Fibroblast of mammary gland (primary cell): ENCODE measurements at places on chromosomes 2 and 18.

DNA sequence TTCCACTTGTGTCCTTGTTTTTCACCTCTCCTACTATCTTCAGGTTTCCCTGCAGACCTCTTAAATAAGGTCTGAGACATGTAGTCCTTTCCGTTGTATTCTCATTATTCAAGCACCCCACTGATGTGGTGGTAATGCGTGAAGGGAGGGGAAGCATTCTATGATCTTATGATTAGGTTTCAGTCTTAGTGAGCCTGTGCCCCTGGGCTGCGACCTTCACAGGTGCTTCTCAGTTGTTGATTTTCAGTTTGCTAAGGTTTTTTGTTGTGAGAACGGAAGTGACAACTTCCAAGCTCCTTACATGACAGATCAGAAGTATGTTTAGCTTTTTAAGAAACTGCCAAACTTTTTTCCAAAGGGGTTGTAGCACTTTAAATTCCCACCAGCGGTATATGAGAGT lies 41.3 kb downstream of the VPS54 start:
- DNase-seq, result no peak

DNA sequence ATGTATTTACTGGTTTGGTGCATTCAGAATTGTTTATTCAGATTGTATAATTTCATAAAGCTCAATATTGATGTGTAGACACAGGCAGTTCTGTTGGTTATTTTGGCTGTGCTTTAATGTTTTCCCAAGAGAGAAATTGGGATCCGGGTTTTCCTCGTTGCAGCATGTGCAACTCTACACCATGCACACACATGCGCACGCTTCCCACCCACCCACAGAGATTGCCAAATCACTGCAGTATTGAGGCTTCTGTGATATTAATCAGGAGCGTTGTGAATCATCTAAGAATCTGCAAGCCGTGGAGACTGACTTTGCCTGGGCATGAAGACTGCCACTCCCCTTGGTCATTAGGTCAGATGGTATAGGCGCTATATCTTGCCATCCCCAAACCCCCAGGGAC lies 571.5 kb downstream of the SLC4A3 start:
- DNase-seq, result peak; percentile 97

DNA sequence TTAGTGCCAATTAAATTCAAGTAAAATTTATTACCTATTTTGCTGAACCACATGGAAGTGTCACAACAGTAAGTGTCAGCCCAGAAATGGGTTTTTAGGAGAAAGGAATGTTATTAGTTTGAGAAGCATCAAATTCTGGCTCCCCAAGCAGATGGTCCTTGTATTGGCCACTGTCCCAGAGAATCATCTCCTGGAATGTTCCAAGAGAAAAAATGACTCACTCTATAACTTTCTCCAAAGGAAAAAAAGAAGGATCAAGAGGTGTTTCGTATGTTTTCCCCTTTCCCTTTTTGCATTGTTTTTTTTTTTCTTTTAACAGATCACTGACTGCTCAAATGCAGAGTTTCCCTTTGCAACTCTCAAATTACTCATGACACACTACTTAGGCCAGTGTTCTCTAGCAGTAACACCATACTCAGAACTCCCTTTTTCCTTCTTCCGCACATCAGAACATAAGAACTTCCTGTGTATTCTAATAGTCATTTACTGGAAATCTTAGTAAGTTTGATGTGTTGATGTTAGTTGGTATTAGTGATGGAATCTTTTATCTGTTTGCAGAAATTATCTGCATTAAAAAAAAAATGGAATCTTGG lies 390.3 kb downstream of the GPD2 start:
- DNase-seq, result peak; percentile 95

- no peak for DNase-seq
Measured at GRCh38 chr2:145324748-145325147, 804.8 kb upstream of the ZEB2 start.

- DNase-seq, result no peak
Measured at GRCh38 chr2:117997872-117998454, 15.9 kb downstream of the CCDC93 start.

DNA sequence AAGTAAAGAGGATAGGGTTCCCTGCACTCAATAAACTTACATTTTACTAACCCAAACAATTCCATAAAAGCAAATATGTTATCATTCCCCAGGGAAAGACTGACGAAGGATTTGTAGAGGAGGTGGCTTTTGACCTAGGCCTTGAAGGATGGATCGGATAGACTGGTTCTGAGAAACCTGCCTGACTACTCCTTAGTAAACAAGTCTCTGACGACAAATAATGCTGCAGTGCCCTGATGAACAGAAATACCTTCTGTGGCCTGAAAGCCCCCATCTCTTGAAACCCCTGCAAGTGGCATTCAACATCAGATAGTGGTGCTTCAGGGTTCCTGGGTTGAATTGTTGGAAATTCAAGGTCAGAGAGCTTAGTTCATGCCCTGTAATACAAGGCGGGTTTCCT lies 19.2 kb downstream of the PRKCE start:
- DNase-seq, result no peak

GRCh38 chr2:45965871-45966498 lies 314.5 kb downstream of the PRKCE start:
- DNase-seq, result no peak

DNA sequence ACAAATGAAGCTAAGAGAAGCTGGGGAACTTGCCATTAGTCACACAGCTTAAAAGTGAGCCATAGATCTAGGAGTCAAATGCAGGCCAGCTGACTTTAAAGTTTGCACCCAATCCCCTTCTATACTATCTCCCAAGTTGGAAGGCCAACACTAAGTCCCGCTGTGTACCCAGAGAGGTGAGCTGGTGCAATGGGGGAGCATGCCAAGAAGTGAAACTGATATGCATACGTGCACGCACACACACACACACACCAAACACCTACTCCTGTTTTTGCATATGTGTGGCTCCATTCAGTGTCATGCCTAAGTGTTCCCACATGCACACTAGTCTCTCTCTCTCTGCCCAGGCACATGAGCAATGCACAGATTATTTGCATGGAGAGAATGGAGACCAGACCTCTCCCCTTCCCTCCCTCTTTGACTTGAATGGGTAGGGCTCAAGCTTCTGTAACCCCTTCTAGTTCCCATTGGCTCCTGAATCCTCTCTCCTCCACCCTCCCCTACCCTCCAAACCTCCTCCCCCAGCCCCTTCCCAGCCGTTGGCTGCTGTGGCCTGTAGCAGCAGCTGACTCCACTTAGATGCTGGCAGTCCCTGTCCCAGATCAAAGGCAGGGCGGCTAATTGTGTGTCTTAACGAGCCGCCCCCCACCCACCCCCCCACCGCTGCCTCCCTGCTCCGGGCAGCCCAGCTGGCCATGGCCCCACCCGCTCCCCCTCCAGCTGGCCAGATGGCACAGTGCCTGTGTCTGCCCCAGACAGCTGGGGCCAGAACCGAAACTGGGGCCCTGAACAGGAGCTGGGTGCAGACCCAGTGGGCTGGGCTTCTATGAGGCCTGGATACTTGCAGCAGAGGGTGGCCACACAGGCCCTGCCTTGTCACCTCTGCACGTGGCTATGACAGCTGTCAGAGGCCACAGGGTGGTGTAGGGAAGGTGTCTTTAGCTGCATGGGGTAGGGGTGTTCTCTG lies 5.6 kb downstream of the WNT10A start:
- no peak for DNase-seq

GRCh38 chr2:174874085-174874484 lies 109.8 kb upstream of the CHRNA1 start:
- DNase-seq, result peak; percentile 6

DNA sequence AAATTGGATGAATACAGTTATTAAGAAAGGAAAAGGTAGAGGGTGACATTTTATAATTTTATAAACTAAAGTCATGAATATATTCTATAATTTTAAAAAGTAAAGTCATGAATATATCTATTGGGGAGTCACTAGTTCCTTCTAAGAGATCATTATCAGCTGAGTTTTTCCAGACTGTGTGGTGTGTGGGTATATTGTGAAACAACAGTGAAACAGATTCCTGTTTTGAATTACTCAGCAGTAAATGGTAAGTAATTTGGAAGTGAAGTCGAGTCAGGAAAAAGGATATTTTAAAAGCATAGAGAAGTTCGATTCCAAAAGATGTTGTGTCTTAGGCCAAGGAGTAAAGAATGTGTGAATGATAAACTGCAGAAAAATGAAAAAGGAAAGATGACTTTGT lies 1018.2 kb upstream of the NXPH2 start:
- no peak for DNase-seq

DNA sequence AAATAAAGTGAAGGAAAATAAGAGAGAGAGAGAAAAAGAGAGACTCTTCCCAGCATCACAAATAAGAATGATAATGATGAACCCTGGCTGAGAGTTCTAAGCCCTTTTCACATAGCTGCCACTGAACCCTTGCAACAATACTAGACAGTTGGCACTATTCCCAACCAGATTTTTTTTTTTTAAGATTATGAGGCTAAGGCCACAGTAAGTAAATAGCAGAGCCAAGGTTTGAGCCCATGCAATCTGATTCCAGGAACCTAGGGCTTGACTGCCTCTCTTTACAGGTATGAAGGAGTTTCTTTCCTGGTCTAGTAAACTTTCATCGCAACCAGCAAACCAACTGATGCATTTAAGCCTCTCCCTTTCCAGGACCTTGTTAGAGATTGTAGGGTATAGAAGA lies 424.6 kb downstream of the NCKAP5 start:
- no peak for DNase-seq

DNA sequence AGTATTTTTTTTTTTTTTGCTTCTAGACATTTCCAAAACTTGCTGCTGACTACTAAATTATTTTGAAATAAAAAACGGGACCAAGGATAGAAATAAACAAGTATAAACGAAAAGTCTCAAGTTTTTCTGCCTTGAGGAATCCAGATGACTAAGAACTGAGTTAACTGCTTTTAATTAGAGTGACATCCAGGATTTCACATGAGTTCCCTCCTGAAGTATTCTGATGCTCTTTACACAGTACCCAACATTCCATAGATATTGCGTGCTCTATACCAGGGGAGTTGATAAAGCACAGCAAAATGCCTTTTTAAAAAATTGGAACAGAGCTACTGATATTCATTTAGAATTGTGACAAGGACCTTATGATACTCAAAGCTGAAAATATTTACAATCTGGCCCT lies 618.0 kb downstream of the CCDC85A start:
- DNase-seq, result peak; percentile 22

DNA sequence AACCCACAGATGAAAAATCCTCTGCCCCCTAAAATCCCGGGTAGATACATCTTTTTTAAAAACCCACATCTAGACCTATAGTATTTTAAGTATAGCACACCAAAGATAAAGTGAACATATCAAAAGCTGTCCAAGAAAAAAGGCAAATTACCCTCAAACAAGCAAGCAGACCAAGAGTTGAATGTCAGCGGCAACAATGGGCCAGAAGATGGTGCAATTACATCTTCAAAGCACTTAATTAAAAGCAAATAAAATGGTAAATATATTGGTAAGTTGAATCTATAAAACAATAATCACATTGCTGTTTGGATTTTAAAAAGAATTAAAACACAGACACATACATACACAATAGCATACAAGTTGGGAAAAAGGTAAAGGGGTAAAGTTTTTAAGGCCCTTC lies 98.5 kb downstream of the MYOM1 start:
- peak; percentile 21 for DNase-seq

DNA sequence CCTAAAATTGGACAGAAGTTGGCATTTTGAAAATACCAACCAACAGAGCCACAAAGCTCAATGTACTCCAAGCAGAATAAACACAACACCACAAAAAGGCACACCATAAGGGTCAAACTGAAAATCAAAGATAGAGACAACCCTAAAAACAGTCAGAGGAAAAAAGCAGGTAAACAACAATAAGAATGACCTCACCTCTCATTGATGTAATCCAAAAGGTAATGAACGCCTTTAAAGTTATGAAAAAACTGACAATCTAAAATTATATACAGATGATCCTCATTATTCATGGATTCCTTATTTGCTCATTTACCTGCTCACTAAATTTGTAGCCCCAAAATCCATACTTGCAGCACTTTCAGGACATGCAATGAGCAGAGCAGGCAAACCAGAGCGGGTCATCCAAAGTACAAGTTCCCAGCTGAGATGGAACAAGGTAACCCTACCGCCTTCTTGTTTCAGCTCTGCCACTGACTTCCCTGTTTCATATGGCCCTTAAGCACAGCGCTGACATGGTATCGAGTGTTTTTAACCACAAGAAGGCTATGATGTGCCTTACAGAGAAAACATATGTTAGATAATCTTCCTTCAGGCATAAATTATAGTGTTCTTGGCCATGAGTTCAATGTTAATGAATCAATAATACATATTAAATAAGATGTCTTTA lies 17.0 kb downstream of the RTN4 start:
- DNase-seq, result no peak

DNA sequence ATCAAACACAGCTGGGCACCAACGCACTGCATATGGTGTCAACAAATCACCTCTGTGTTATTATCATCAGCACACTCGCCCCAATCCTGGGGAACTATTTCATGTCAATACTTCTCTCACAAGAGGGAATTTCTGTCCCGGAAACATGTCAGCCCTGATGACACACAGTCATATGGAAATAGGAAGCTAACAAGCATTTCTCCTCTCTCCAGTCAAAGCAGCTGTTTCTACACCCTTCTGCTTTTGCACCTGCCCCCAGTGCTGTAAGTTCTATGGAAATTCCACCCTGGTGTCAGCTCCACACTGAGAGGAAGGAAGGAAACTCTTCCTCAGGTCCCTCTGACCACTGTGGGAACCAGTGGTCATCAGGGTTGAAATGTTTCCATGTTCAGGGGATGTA lies 447.6 kb upstream of the ID2 start:
- no peak for DNase-seq

DNA sequence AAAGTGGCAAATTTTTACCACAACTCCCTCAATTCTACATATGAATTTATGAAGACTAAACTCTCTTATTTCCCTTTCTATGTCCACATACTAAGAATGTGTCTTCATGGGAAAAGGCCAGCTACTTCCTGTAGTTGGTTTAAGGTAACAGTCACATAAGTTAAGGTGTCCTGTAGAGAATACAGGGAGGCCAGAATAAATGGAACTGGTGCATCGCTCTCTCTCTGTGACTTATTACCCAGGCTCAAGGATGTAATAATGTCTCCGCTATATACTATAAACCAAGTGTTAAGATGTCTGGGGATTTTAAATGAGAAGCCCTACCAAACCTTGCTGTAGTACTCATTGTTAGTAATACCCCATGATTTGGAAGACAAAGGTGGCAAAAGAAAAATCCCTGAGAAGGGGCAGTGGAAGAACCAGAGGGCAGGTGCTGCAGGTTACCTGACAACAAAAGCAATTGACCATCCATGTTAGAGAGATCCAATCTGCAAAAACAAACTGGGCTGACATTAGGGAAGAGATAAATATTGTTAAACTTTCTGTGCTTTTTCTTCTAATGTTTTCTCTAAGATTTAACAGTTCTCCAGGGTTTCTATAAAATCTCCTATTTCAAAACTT lies 372.8 kb downstream of the TMX3 start:
- DNase-seq, result no peak

- peak; percentile 22 for DNase-seq
Measured at GRCh38 chr2:215870986-215871385, 142.4 kb downstream of the MREG start.

DNA sequence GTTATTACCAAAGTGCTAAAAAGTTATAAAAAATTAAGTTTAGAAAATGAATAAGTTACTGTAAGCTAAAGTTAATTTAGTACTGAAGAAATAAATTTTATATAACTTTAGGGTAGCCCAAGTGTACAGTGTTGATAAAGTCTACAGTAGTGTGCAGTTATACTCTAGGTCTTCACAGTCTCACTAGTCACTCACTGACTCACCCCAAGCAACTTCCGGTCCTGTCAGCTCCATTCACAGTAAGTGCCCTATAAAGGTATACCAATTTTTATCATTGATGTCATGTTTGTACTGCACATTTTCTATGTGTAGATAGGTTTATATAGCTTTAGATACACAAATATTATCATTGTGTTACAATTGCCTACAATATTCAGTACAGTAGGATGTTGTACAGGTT lies 518.3 kb upstream of the PIK3C3 start:
- no peak for DNase-seq
